Camera-type eye (tissue), 1 donor: ENCODE measurements at places on chromosomes 5 and 9. TPM values are rescaled to one million over a fixed set of nuclear protein-coding genes. Genes with fewer than 3 reads are reported as not detected.

PCDHGC4 gene
- 25.1 TPM for total RNA-seq

MYOT gene
- total RNA-seq = 15.9 TPM

MOB3B gene
- total RNA-seq = 19.6 TPM

RMRP gene
- 5,655 TPM for total RNA-seq

PLAC8L1 gene
- not detected for total RNA-seq

IL13 gene
- not detected for total RNA-seq

HTR4 gene
- total RNA-seq = 0.27 TPM

TNPO1 gene
- 238 TPM for total RNA-seq

DAPK1 gene
- 106 TPM for total RNA-seq

NAIP gene
- 32.2 TPM for total RNA-seq

IGFBPL1 gene
- 11.7 TPM for total RNA-seq

UGT3A2 gene
- total RNA-seq = 1.7 TPM

AQP7 gene
- not detected for total RNA-seq

INSL6 gene
- total RNA-seq = not detected

PTPN3 gene
- total RNA-seq = 5.6 TPM

ARSK gene
- 14.5 TPM for total RNA-seq

NTMT1 gene
- 13.7 TPM for total RNA-seq

PDE6A gene
- total RNA-seq = 0.88 TPM

ZNF782 gene
- total RNA-seq = 32.7 TPM

UBTD2 gene
- 64.2 TPM for total RNA-seq

FAM163B gene
- not detected for total RNA-seq

CAAP1 gene
- total RNA-seq = 26.6 TPM

CTXN3 gene
- 4.0 TPM for total RNA-seq

FOXD4 gene
- 0.82 TPM for total RNA-seq

SPATA31C1 gene
- not detected for total RNA-seq

ZNF367 gene
- 15.4 TPM for total RNA-seq

PCDHGA9 gene
- total RNA-seq = 21.7 TPM

KCNV2 gene
- 134 TPM for total RNA-seq
